ENCODE measurements at places on chromosomes 16 and 17.

GRCh38 chr16:87700406-87701077 lies 65.2 kb downstream of the KLHDC4 start:
- no peak for DNase-seq

DNA sequence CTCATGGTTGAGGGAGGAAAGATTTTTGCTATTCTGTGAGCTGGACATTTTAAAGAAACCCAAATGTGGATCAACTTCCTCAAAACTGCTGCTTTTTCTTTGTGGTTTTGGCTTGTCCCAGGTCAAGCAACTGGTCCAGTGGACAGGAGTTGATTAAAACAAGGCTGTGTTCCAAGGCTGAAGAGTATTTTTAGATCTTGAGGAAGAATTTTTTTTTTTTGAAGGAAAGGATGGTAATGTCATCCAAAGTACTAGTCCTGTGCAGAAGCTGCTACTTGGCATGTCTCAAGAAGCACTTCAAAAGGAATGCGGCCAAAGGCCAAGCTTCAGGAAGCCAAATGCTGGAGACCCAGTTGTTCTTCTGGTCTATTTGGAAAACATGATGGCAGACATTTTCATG lies 8.0 kb upstream of the MYH2 start:
- DNase-seq: peak; percentile 35

- no peak for DNase-seq
Measured at GRCh38 chr17:41697122-41697962, 8.7 kb downstream of the EIF1 start.

- no peak for DNase-seq
Measured at GRCh38 chr17:70859829-70860228, 690.5 kb downstream of the KCNJ2 start.

DNA sequence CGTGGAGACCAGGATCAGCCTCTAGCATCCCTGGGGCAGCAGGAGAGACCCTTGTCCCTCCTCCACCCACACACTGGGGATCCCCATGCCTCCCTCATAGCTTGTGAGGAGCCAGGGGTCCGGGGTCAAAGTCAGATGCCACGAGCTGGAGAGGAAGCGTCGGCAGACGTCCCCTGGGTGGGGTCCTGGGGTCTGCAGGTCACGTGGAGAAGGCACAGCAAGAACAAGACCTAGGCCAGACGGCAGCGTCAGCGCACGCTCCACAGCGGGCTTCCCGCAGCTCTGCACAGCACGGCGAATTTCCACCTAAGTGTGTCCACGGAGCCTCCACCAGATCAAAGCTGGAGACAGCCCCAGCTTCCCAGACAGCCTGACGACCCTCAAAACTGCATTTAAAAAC lies 49.3 kb downstream of the SLC7A5 start:
- DNase-seq: no peak

GRCh38 chr17:57567251-57567650 lies 177.8 kb downstream of the CCDC182 start:
- no peak for DNase-seq

GRCh38 chr16:88287219-88287618 lies 95.5 kb upstream of the ZNF469 start:
- no peak for DNase-seq

DNA sequence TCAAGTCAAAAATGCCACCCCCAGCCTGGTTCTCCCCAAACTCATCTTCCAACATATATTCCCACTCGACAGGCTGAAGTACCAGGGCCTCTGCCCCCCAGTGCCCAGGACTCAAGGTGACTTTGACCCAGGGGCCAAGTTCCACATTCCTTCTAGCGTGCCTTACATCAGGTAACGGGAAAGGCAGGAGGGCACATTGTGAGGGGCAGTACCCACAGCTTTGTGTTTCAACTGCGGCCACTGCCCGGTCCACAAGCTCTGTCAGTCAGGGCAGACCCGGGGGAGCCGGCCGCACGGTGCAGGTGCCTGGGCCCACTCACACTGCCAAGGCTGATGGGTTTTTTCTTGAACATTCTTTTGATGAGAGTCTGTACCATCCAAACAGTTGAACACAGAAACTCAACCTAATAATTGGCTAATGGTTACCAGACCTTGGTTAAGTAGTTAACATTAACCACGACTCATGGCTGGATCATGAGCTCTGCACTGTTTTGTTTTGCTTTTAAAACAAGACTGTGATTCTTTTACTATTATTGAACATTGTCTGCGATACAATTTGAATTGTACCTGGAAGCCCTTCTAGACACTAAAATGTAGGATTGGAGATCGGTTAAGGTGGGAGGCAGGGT lies 17.6 kb downstream of the ACE start:
- no peak for DNase-seq

GRCh38 chr17:77523540-77523939 lies 382.8 kb downstream of the SEC14L1 start:
- DNase-seq: peak; percentile 6

Measured in left hindlimb (tissue), 1 donor.